GM12864 (cell line): ENCODE measurements at places on chromosomes 3 and 15.

DNA sequence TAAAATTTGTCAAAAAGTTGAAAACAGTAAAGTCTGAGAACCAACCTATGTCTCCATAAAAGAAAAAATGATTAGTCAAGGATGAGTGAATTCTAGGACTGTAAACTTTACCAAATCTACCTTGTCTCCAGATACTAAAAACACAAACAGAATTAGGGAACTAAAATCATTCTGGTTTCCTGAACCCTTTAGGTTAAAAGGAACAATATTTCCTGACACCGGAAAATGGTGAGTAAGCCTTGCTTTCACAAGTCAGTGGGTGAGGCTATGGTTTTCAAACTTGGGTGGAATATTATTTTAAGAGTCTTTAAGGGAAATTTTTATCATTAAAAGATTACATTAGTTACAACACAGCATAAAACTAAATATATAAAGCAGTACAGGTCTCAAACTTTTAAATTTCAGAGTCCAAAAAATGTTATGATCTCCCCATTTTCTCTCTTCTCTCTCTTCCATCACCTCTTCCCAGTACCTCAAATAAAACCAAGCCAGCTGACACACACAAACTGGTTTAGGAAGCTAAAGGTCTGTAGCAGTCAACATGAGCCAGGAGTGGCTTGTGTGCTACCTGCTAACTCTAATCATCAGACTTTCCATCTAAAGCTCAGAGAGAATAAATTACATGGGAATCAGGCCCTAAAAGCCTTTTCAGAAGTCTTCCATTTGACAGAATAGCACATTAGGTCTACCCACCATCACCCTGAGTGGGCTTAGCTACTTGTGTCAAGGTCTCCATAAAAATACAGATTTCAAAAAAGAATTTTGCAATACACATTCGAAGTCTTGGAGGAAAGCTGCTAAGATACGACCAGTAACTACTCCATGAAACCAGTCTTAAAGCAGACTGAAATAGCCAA lies 2.2 kb downstream of the SLC12A6 start:
- DNase-seq, result no peak

DNA sequence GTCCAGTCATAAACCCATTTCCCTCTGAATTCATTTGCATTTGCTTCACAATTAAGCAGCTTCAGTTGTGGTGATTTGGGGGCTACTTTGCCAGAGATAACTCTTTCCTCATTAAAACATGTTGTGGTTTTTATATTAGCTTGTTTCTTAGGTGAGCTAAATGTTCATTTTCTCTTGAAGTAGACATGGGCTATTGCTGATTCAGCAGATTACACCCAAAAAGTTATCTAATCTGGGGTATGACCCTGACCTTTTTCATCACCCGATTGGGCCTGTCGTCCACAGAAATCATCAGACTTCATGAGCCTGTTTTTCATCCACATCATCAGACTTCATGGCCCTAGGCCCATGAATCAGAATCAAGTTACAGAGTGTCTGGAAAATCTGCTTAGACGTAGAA lies 97.5 kb upstream of the KLHL25 start:
- DNase-seq, result no peak

DNA sequence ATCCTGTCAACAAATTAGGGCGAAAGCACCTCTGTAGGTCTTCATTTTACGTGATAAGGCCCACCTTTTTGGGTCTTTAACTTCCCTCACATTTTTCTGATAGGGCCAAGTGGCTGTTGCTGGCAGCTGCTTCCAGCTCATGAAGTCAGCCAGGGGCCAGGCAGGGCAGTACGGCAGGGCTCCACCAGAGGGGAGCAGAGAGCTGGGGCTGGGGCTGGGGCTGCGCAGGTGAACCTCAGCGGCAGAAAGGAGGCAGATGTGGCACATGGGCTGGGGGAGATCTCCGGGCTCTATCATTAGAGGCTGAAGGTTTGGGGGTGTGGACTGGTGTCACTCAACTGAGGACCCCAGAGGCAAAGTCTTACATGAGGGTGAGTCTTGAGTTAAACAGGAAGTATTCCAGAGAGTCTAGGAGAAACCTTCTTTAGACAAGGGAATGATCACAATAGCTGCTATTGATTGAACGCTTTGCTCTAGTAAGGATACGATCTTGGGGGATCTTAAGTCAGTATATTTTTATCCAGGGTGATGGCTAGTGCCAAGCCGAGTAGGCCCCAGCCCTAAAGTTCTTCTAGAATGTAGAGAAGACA lies 62.8 kb upstream of the MEX3B start:
- DNase-seq, result no peak

DNA sequence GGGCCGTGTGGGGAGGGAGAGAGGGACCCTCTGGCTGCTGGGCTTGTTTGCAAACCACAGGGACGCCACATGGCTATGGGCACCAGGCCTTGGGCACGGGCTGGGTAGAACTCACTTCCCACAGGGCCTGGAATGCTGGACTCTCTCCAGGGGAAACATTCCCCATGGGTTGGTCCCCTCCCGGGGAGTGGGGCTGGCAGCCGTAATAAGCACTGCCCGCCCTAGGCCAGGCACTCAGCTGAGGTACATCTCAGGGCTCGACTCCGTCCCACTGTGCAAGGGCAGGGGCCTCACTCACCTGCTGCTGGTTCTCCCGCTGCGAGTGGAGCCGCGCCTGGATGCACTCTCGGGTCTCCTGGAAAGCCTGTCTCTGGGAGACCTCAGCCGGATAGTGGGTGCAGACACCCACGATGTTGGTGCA lies 96.7 kb downstream of the ADCY5 start:
- DNase-seq, result no peak

- DNase-seq, result no peak
Observed at GRCh38 chr3:41188306-41188705, 11.0 kb upstream of the CTNNB1 start.

DNA sequence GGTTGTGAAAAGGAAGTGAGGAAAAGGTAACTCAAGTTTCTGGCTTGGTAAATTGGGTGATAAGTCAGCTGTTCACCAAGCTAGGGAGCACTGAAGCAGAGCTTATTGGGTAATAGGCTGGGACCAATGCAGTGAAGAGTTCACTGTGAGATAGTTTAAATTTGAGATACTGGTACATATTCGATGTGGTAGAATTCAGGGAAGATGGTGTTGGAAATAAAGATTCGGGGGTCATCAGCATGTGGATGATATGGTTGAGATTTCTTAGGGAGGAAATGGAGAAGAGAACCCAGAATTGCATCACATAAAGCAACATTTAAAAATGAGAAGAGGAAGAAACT lies 16.9 kb downstream of the MME start:
- no peak for DNase-seq

DNA sequence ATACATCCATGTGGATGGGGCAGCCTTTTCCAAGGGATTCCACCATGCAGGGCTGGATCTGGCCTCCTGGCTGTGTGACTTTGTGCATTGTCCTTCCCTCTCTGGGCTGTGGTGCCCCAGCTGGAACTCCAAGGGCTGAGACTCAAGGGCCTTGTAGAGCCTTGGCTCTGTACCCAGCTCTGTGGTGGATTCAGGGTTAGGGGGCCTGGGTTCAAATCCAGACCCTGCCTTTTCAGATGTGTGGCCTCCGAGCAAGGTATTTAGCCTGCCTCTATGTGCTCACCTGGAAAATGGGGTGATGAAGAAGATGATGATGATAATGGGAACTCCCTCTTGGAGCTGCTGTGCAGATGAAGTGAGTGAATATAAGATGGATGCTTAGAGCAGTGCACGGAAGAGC lies 161.9 kb downstream of the WNT7A start:
- DNase-seq, result no peak
